ENCODE measurements at places on chromosomes 11 and 22.

GRCh38 chr11:14454861-14455632 lies 44.6 kb downstream of the COPB1 start:
- no peak for DNase-seq

DNA sequence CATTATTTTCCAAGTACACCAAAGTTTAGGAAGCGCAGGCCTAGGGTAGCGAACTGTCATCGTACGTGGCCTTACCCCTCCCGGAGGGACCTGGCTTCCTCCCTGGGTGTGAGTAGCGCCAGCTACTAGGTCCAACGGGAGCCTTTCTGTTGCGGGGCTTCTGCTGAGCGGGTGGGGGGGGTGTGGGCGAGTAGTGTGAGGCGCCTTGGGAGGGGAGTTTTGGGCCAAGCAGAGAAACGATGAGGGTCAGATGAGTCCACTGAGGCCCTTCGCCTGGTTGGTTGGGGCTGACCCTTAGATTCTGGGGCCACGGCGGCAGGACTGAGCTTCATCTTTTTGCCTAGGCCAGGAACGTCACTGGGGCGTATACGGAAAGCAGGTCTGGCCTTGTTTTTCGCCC lies 868 bp downstream of the TEF start:
- DNase-seq, result no peak

GRCh38 chr11:88051396-88051795 lies 123.8 kb downstream of the RAB38 start:
- no peak for DNase-seq

DNA sequence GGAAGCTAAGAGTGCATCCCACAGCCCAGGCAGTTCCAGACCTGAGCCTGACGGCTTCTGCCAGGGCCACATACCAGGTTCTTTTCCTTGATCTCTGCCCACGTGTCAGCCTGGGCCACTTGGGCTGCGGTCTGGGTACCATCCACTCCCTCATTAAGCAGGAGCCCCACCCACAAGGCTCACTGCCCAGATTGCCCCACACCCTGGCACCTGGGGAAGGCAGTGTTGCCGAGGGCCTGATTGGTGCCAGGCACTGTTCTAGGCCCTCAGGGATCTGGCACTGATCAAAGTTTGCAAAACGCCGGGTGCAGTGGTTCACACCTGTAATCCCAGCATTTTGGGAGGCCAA lies 15.4 kb downstream of the GGA1 start:
- DNase-seq, result no peak

- peak; percentile 68 for DNase-seq
Measured at GRCh38 chr11:75706260-75706729, 11.3 kb upstream of the MOGAT2 start.

DNA sequence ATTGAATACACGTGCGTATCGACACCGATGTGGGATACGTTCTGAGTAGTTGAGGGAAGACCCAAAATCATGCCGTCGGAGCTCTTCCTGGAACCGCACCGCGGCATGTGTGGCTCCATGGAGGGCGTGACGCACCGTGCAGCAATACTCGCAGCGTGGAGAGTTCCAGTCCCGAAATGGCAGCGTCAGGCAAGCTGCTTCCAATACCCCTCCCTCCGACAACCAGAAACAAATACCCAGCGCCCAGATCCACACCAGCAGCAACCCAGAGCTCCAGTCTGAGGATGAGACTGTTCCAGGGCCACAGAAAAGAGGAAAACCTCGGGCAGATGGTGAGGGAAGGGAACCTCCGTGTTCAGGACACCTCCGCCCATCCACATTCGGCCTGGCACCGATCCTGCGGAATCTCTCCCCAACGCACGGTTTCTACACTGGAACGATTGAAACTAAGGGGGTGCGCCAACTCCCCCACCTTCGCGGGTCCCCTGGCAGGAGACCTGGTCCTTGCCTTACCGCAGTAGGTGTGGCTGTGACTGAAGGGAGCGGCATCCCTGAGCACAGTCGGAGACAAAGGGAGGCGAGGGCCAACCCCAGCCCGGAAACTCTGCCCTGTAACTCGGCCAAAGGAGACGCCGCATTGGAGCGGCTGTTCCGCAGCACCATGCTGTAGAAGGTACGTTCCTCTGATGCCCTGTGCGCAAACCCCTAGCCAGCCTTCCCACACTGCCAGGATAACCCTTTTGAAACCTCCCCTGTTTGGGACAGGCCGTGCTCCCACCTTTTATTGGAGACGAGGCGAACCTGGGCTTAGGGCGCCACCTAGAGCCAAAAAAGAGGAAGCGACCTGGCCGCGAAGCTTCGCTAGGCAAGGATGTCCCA lies 28.2 kb downstream of the DBX1 start:
- DNase-seq, result peak; percentile 43

DNA sequence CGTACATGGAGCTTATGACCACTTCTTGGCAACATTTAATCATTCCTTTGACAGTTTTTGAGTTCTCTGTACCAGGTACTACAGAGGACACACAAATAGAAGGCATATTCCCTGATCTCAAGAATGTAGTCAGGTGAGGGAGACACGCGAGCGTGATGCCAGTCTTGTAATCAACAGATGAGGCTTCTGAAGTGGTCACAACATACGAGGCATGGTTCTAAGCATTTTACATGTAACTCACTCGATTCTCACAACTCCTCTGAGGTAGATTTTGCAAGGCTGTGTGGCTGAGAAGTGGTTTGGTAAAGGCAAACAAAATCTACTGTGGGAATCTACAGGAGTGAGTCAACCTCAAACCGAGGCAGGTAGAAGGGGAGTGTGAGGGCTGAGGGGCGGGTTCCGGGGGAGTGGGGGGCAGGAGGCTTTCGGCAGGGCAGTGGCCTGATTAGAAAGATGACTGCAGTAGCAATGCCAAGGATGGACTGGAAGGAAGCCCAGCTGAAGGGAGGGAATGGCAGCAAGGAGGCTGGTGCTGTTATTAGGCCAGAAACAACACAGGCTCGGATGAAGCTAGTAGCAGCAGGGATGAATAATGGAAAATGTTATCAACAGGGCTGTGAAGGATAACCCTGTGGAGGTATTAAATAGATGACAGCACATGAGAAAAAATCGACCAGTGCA lies 63.8 kb downstream of the ST14 start:
- DNase-seq, result no peak

DNA sequence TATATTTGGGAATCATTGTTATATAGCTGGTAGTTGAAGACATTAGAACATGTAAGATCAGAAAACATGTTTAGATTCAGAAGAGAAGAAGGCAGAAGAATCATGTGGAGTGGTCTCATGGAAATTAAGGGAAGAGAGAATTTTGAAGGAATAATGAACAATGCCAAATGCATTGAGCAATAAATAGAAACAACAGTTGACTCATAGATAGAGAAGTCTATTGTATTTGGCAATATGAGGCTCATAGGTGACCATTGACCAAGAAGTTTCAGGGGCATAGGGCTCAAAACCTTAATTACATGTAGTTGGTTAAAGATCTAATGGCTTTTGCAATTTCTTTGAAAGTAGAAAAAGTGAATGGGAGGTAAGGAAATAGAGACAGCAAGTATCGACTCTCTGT lies 123.9 kb downstream of the PAX6 start:
- DNase-seq, result no peak

GRCh38 chr11:34068111-34068510 lies 16.6 kb downstream of the CAPRIN1 start:
- DNase-seq, result no peak

- DNase-seq, result no peak
Measured at GRCh38 chr11:130636722-130637464, 188.4 kb downstream of the ADAMTS15 start.

DNA sequence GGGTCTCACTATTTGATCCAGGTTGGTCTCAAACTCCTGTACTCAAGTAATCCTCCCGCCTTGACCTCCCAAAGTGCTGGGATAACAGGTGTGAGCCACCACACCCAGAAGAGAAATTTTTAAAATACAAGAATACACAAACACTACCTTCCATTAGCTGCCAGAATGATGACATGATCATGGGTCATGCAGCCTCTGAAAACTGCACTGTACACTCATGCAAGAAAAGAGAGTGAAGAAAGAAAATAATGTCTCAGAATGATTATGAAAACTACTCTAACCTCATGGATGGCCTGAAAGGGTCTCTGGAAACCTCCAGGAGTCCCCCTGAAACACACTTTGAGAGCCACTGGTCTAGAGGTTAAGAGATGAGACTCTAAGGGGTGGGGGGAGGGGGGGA lies 18.8 kb downstream of the VPS37C start:
- DNase-seq, result no peak

DNA sequence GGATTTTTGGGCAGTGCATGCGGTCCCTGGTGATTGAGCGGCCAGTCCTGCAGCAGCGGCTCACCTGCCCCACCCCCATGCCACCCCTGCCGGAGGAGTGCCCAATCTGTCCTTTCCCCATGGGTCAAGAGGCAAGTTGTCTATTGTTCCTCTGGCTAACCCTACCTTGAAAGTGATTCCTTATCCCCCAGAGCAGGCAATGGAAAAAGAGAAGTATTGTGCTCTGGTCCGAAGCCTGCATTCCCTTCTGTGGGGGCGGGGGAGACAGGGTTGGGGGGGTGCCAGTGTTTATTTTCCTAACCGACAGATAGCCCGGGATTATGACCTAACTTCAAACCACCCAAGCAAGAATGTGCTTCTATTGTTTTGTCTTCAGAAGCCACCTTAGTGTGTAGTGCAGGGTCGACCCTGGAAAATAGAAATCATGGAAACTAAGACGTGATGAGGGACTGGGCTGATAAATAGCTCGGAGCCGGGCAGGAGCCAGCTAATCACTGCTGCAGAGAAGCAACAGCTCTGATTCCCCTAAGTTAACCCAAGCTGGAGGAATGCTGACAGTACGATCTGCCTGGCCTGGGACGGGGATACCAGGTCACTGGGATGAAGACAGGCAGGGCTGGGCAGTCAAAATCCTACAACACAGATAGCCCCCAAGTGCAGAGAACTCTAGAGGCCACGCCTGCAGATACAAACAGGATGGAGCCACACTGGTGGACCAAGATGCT lies 38.7 kb upstream of the ATXN10 start:
- DNase-seq, result no peak

DNA sequence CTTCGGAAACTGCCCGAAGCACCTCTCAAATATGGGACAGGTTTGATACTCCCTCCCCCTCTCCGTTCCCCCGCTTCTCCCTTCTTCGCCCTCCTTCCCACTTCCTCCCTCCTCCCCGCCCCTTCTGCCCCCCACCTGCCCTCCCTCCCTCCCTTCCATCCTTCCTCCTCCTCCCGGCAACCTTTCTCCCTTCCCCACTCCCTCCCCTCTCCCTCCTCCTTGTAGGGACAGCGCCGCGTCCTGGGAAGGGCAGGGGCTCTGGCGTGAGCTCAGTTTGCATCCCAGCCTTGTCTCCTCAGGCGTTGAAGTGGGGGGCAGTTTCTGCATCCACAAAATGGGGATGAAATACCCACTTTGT lies 6.1 kb upstream of the NFAM1 start:
- DNase-seq, result no peak

DNA sequence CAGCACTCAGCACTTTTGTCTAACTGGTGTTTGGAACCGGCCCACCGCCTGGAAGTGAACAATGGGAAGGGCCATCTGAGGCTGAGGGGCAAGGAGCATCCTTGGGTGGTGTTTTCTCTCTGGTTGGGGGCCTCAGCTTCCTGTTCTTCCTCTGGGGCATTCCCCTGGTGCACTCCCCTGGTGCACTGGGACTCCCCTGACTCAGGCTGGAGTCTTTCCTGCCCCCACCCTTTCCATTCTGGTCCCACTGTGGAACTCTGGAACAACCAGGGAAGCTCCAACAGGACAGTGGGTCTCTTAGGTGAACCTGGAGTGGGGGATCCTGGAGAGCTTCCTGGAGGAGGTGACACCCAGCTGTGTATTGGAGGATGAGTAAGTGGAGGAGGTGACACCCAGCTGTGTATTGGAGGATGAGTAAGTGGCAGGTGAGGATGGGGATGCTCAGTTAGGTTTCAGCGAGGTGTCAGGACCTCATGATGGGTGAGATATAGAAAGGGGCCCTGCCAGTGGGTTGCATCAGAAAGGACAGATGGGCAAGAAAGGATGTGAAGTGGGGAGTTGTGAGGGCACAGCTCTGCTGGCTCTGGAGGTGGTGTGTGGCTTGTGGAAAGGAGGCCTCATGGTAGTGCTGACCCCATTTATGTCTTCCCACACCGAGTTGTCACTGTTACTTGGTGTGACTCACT lies 132.1 kb downstream of the OSBP2 start:
- peak; percentile 48 for DNase-seq

DNA sequence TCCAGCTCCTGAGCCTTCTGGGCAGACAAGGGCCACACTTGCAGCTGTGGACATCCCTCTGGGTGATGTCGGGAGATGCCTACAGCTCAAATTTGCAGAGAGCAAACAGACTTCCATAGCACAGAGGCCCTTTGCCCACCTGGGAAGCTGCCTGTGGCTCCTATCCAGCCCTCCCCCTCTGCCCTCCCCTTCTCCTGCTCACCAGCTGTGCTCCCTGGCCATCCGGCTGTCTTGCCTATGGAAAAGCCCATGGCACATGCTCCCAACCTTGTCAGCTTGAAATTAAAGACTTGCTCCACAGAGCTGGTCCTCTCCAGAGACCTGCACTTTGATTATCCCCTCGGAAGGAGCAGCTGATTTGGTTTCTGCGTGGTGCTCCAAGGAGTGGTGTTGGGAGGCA lies 118.9 kb upstream of the NECTIN1 start:
- no peak for DNase-seq

DNA sequence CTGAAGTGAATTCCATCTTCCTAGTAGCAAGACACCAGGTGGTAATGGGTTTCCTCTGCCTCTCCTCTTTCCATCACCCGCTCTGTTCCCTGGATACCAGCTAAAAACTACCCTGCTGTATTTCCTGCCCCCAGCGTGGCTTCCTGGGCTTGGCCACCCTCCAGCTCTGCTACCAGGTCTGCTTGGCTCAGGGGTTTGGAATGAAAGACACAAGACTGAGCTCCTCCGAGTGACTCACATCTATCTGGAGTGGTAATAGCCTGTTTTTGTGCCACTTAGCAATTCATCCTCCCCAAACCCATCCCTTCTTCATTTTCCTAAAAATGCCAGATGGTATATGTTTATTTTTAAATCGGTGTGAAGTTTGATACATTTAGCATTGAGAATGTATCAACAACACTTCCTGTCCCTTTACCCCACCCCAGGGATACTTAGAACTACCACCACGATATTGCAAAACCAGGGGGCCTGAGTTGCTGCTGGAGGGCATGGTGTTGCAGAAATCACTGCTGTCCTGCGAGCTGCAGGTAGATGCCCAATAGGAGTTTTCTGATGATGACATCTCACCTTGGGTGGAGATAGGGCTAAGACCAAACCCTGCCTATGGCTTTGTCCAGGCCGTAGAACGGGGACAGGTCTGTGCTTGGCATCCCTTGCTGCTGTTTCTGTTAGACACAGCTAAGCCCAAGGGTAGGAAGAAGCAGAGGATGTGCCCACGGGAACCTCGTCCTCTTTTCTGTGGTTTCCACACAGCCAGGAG lies 7.5 kb upstream of the MICAL3 start:
- no peak for DNase-seq

DNA sequence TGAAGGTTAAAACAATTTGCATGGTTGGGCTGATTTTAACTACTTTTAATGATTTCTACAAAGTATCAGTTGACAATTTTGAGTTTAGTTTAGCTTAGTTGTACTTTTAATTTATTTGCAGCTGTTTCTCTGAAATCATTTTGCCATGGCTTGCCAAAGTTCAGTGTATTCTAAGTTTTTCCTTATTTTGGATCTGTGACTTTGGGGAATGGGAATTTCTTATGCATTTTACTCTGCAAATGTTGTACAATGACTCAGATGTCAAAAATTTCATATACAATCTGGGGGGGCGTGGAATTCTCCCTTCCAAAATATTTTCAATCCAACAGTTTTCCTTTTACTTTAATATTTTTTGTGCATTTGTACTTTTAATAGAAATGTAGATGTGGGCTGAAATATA lies 8.9 kb upstream of the DCHS1 start:
- DNase-seq, result no peak

All from stimulated activated CD4-positive, alpha-beta T cell treated with anti-CD3 and anti-CD28 coated beads, Interleukin-1b, Interleukin-23, amount 100 ng/mL, for 48 hours (primary cell).